Peyer's patch (tissue), 4 donors: ENCODE measurements at places on chromosomes 1 and 21. TPM values are rescaled to one million over a fixed set of nuclear protein-coding genes. Genes with fewer than 3 reads are reported as not detected.

DNA sequence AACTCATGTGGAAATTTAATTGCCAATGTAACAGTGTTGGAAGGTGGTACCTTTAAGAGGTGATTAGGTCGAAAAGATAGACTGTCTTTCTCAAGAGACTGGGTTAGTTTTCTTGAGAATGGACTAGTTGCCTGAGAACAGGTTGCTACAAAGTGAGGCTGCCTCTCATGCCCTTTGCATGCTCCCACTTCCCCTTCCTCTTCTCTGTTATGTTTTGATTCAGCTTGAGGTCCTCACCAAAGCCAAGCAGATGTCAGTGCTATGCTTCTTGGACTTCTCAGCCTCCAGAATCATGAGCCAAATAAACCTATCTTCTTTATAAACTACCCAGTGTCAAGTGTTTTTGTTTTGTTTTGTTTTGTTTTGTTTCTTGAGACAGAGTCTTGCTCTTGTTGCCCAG lies 187.0 kb upstream of the RUNX1 start:
- no peak for DNase-seq

DNA sequence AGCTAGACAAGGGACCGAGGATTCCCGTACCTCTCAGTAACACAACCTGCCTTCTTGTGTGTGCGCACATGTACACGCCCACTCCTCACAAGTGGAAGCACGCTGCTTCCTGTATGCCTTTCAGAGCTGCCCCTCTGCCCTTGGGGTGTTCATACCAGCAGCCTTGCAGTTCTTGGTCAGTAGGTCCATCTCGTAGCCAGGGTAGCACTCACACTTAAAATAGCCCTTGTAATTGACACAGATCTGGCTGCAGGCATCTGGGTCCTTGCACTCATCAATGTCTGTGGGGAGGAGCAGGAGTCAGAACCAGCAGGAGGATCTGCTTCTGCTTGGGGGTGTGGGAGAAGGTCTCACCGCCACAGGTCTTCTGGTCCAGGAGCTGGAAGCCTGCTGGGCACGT lies 32.6 kb upstream of the MAGOH start:
- DNase-seq = no peak

SFN gene
- 46.8 TPM for total RNA-seq

ESPN gene
- 390 TPM for total RNA-seq

DNA sequence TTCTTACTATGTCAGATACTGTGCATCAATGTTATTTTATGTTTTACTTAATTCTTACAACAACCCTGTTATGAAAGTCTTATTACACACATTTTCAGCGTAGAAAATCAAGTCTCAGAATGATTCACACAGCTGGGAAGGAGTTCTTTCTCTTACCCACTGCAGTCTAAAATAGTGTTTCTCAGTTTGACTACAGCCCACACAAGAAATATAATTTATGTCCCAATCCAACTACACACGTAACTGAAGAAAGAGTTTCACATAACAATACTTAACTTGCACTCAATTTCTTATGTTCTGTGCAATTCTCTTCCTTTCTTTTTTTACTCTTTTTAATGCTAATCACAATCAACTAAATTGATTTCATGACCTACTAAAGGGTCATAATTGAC lies 252.8 kb upstream of the ADGRL2 start:
- DNase-seq = no peak

GRCh38 chr1:60978421-60979357 lies 103.7 kb upstream of the NFIA start:
- DNase-seq = peak; percentile 56

- DNase-seq = no peak
Observed at GRCh38 chr1:234675572-234675971, 65.6 kb upstream of the IRF2BP2 start.

EFNA1 gene
- 13.2 TPM for total RNA-seq

CFAP107 gene
- total RNA-seq = not detected

DNA sequence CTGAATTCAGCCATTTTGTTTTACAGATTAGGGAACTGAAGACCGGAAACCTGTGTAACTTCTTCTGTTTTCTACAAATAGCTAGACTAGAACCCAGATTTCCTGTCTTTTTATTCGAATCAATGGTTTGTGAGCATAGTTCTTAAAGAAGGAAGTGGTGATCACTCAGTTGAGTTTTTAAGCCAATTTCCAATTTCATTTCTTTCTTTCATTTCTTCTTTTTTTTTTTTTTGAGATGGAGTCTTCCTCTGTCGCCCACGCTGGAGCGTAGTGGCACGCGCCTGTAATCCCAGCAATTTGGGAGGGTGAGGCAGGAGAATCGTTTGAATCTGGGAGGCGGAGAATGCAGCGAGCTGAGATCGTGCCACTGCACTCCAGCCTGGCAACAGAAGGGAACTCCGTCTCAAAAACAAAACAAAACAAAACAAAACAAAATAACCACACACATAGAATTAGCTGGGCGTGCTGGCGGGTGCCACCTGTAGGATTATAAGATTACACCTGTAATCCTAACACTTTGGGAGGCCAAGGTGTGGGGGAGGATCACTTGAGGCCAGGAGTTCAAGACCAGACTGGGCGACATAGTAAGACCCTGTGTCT lies 3.0 kb upstream of the MDM4 start:
- DNase-seq = peak; percentile 67

- DNase-seq = peak; percentile 59
Observed at GRCh38 chr1:165644064-165644735, 13.2 kb downstream of the MGST3 start.

DNA sequence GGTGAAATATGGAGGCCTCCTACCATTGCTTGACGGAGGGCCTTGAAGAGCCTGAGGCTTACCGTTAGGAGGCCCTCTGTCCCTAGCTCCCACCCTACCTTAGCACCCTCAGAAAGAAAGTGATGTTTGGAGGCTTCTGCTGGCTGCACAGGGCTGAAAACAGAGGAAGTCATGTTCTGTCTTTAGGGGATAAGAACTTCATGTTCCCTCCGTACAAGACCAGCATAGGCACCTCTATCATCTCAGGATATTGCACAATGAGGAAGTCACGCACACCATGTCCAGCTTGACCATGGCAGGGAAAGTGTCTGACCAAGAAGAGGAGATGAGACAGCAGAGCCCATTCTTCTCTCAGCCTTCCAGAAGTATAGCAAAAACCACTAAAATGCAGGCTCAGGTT lies 13.8 kb downstream of the ADORA3 start:
- no peak for DNase-seq
